ENCODE measurements at places on chromosomes 11 and 22. TPM values are rescaled to one million over a fixed set of nuclear protein-coding genes. Genes with fewer than 3 reads are reported as not detected.

PLA2G3 gene
- 0.29 TPM for total RNA-seq

DUSP8 gene
- 0.40 TPM for total RNA-seq

KIRREL3 gene
- total RNA-seq: not detected

GAL gene
- 5.3 TPM for total RNA-seq

TREH gene
- total RNA-seq: not detected

RASSF10 gene
- total RNA-seq: 0.22 TPM

MUC15 gene
- total RNA-seq: not detected

APOL4 gene
- total RNA-seq: 1.3 TPM

MS4A4A gene
- not detected for total RNA-seq

HPX gene
- 0.53 TPM for total RNA-seq

SPINDOC gene
- total RNA-seq: 27.4 TPM

CREB3L1 gene
- total RNA-seq: 2.4 TPM

PLEKHB1 gene
- 0.79 TPM for total RNA-seq

MLC1 gene
- total RNA-seq: not detected

LRFN4 gene
- total RNA-seq: 14.9 TPM

TRPM5 gene
- total RNA-seq: not detected

ZNF280B gene
- 2.2 TPM for total RNA-seq

DCDC1 gene
- total RNA-seq: under 0.01 TPM

VPS37C gene
- 15.3 TPM for total RNA-seq

IL17REL gene
- 0.22 TPM for total RNA-seq

KCNJ1 gene
- under 0.01 TPM for total RNA-seq

RFPL1 gene
- not detected for total RNA-seq

RFPL2 gene
- total RNA-seq: not detected

TMPRSS4 gene
- not detected for total RNA-seq

MPEG1 gene
- not detected for total RNA-seq

OR4S1 gene
- total RNA-seq: not detected

AP2A2 gene
- 86.6 TPM for total RNA-seq

UBE4A gene
- 71.0 TPM for total RNA-seq

OR8G5 gene
- total RNA-seq: not detected

MMP13 gene
- total RNA-seq: not detected

LRRC75B gene
- 3.7 TPM for total RNA-seq

APOBEC3H gene
- total RNA-seq: 0.40 TPM

HEPN1 gene
- total RNA-seq: not detected

TMEM45B gene
- 0.40 TPM for total RNA-seq

F2 gene
- not detected for total RNA-seq

GAS2 gene
- 1.3 TPM for total RNA-seq

IGSF9B gene
- total RNA-seq: under 0.01 TPM

ATL3 gene
- 149 TPM for total RNA-seq

AASDHPPT gene
- total RNA-seq: 77.8 TPM

VWCE gene
- total RNA-seq: 6.4 TPM

THY1 gene
- total RNA-seq: 0.65 TPM

CCDC116 gene
- 0.13 TPM for total RNA-seq

PGA5 gene
- not detected for total RNA-seq

GRM5 gene
- 0.13 TPM for total RNA-seq

PKDREJ gene
- total RNA-seq: under 0.01 TPM

FAR1 gene
- total RNA-seq: 161 TPM

P2RY2 gene
- 4.8 TPM for total RNA-seq

SCGB1D4 gene
- not detected for total RNA-seq

LDLRAD3 gene
- total RNA-seq: 24.8 TPM

HBG2 gene
- not detected for total RNA-seq

CARD18 gene
- not detected for total RNA-seq

KRTAP5-9 gene
- not detected for total RNA-seq

OR52M1 gene
- not detected for total RNA-seq

OLFML1 gene
- not detected for total RNA-seq

TENM4 gene
- total RNA-seq: 0.13 TPM
